Fibroblast of the aortic adventitia (primary cell): ENCODE measurements at places on chromosomes 6 and 20. TPM values are rescaled to one million over a fixed set of nuclear protein-coding genes. Genes with fewer than 3 reads are reported as not detected.

GRCh38 chr6:17588011-17588410, 12.1 kb upstream of the FAM8A1 start:
- no peak for DNase-seq

GRCh38 chr20:14865169-14865568, 527.8 kb upstream of the FLRT3 start:
- DNase-seq = no peak

DNA sequence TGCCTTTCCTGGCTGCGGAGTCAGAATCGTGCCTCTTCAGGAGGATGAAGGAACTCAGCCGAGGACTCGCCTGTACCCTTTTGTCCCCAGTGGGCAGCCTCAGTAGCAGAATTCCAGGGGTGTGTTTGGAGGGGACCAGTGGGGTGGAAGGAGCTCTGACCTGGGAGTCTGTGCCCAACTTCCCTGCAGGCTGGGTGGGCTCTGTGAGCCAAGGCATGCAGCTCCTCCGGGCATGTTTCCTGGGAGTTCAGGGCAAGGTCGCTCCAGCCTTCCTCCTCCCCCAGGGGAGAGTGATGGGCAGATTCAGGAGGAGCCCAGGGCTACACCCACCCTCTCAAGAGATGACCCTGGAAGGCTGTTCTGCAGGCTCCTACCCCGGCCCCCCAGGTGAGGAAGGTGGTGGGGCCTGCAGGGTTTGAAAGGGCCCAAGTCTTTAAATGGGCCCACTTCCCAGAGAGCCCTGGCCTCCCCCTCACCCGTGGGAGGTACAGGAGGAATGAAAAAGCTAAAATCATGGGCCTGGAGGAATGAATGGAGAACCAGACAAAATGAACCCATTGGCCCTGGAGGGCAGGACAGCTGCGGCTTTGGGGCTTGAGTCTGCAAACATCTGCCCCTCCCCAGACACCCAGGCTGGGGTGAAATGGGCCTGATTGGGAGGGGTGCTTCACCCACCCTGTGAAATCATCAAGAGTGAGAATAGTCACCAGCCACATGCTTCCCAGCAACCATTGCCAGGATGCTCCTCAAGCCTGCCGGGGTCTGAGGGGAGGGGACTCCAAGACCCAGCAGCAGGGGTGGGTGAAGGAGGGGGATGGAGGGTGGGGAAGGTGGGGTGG, 77.6 kb upstream of the PMEPA1 start:
- no peak for DNase-seq

GRCh38 chr6:100901582-100901981, 20.5 kb upstream of the ASCC3 start:
- no peak for DNase-seq

DNA sequence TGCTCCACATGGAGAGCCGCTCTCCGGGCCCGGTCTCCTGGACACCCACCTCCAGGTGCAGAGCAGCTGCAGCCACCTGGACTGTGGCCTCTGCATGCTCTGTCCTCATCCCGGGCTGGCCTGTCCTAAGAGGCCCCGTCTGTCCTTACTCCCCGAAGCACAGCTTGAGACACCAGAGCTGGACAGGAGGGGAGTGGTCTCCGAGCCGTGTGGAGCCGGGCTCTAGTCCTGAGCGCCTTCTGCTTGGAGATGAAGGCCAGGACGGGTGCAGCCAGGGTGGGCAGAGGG, 6.7 kb upstream of the NTSR1 start:
- DNase-seq = no peak

DNA sequence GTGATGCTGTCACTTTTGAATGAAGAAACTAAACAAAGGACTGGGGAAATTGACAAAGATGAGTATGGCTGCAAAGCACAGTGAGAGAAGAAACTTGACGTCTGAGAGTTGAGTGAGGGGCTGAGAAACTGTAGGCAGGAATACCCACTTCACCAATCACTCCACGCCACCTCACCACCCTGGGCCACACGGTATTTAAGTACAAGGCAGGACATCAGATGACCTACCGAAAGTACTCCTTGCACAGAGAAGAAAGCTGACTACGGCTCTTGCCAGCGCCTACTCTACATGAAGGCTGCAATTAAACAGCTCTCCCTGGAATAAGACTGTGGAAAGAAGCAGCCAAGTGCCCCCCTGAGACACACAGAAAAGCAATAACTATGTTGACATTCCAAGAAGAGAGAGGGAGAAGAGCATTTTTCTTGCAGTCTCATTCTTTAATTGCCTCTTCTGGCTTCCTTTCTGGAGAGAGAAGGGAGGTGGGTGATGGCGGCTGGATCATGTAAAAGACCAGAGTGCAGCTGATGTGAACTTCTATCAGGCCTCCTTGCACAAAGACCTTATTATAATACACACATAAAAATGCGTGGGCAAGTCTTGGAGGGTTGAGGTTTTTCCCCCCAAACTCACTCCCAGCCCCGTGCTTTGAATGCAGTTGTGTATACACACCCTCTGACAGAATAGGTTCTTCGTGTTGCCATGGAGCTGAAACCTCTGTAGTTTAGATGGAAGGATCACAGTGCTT, 44.6 kb downstream of the HIVEP2 start:
- no peak for DNase-seq

- DNase-seq = no peak
These were observed 88.6 kb downstream of the SCP2D1 start for GRCh38 chr20:18901980-18902737.

GRCh38 chr6:37516920-37517405, 17.3 kb upstream of the CCDC167 start:
- no peak for DNase-seq

DOK5 gene
- total RNA-seq = 53.6 and 85.6 TPM in 2 replicates

DNA sequence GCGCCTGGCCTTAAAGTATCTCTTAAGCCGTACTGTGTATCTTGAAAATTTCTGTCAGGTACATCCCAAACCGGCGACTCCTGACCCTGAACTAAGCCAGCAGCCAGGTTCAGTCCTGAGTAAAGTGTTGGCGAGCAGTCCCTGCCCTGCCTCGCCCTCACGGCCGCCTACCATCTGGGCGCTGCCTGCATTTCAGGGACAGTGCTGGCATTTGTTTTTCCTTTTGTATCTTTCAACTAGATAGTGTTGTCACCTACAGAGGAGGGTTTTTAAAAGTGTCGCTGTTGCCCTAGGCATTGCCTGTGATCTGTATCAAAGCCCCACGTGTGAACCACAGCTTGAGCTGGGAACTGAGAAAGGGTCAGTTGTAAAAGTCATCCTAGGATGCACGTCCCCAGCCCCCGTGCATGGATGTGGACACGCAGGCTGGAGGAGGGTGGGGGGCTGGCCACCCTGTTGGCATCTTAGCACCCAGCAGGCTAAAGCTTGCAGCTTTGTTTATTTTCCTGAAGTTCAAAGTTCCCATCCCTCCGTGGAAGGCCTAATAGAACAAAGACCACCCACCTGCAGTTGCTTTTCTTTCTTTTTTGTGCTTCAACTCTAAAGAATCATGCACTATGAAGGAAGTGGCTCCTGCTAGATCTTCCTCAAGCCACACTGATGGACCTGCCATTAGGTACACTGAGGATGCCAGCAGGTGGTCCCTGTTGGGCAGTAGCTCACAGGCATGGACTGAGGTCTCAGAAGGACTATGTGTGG, 136.8 kb downstream of the ZDHHC14 start:
- no peak for DNase-seq

- no peak for DNase-seq
These were observed 120.4 kb downstream of the LRRC1 start for GRCh38 chr6:53915026-53915691.

DNA sequence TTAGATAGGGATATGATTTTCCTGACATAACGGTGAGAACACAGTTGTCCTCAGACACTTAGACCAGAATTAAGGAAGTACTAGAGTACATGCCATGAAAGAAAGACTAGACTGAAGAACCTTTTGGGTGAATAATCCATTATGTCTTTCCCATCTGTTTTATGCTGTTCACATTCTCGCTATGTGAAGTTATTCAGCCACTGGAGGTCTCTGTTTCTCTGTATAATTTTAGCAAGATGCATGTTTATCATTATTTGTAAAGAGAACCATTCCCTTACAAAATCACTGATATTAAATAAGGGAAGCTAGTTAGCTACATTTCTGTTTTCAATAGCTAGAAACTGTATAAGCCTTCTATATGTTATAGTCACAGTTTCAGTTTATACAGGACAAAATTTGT, 391.9 kb downstream of the CD109 start:
- DNase-seq = peak; percentile 44

- peak; percentile 22 for DNase-seq
These were observed 95.7 kb downstream of the SHLD1 start for GRCh38 chr20:5845681-5846615.

DNA sequence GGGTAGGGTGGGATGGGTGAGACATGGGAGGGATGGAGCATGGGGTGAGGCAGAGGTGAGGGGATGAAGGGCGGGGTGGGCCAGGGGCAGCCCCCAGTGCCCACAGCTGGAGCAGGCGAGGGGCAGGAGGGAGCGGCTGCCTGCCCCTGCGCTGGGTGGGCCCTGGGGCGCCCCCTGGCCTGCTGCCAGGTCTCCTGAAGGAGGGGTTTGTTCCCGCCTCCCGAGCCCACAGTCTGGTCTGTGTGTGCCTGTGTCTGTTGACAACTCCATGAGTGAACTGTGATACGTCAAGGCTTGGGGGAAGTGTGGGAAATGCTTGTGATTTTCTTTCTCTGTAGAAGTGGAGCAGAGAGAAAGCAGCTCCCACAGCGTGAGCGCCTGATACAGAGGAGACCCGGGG, 10.9 kb upstream of the MRGBP start:
- no peak for DNase-seq

UNC93A gene
- not detected in 2 replicates for total RNA-seq

GRCh38 chr6:17972978-17973622, 14.3 kb downstream of the KIF13A start:
- DNase-seq = peak; percentile 35

DNA sequence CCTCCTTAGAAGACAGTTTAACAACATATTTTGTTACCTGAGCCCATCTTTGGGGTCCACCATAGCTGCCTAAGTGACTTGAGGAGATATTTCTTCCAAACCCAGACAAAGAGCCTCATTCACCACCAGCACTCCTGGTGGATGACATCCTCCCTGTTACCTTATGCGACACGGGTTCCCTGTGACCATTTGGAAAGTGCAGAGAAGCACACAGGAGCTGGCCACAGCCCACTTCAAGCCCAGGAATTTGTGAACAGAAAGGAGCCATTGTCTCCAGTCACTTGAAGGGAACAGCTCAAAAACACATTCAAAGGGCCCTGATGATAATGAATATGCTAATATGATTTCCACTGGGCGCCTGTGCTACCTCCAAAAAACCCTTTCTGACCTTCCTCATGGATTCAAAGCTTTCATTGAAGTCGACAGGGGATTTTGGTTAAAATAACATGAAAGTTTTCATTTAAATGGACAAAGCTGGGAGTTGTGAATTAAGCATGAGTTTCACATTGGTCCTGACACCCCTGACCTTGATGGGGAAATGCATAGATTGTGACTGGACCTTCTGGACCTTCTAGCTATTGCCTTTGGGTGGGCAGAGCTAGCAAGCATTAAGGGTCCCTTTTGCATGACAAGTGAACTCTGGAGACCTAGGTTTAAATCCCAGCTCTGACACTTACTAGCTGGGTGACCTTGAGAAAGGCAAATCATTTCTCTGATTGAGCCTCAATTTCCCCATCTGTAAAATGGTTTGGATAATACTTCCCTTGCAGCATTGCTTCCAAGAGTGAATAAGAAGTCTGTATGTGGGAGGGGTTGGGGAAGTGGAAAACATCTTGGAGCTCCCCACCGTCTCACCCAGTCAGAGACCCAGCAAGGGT, 83.3 kb upstream of the SIRPA start:
- DNase-seq = no peak

LCA5 gene
- 7.4 and 12.1 TPM in 2 replicates for total RNA-seq

EEF1A2 gene
- total RNA-seq = 0.18 TPM in 1 of 2 replicates, not detected in the other

DNA sequence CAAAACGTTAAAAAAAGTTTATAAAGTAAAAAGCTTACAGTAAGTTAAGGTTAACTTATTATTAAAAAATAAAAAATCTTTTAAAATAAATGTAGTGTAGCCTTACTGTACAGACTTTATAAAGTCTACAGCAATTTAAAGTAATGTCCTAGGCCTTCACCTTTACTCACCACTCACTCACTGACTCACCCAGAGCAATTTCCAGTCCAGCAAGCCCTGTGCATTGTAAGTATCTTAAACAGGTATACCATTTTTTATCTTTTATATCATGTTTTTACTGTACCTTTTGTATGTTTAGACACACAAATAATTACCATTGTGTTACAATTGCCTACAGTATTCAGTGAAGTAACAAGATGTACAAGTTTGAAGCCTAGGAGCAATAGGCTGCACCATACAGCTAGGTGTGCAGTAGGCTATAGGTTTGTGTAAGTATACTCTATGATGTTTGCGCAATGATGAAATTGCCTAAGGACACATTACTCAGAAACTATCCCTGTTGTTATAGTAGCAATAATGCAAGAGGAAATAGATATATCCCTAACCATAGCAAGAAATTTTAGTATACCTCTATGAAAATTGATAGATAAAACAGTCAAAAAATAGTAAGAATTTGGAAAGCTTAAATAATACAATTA, 39.5 kb downstream of the FBXO5 start:
- DNase-seq = no peak

NHLRC1 gene
- total RNA-seq = 2.1 and 3.0 TPM in 2 replicates

DNA sequence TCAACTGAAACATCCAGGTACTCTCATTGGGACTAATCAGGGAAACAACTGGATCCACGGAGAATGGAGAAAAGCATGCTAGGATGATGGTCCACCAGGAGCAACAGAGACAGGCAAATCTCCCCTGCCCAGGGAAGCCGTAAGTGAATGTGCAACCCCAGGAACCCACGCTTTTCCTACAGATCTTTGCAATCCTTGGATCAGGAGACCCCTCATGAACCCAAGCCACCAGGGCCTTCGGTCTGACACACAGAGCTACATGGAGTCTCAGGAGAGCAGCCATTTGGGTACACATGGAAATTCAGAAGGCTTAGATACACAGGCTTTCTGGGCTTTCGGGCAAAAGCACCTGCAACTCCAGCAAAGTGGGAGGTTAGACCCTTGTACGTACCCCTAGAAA, 122.1 kb upstream of the PTCHD4 start:
- no peak for DNase-seq

DNA sequence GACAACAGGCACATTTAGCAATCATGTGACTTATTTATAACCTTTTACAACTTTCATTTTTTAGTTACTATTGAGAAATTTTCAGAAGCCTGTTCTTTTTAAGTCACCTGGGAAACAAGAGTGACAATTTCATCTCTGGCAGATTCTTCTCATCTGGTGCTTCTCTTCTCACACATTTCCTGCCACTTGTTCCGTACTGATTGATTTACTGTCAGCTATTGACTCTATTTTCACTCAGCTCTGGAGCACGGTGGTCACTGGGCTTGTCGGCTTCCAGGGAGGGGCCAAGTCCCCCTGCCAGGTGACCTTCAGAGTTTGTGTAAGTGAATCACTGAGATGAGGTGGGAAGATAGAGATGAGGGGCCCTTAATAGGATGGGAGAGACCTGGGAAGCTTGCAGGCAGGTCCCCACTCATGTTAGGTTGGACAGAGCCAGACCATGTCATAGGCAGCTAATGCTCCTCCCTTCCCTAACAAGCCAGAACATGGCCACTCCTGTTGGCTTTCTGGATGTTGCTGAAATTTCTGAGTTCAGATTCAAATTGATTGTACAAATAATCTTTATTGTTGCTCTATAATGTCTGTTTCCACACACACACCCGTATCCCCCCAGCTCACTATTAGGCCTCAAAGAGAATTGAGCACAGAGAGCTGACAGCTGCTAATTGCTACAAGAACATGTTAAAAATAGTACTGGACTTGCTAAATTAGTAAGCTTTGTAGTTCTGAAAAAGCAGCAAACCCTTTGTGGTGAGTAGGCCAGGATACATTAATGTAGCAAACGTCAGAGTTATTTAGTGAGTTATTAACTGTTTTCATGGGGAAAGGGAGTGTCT, 13.3 kb downstream of the DUSP22 start:
- DNase-seq = no peak

- DNase-seq = peak; percentile 75
These were observed 169.9 kb downstream of the QRSL1 start for GRCh38 chr6:106799031-106799894.
